ENCODE measurements at places on chromosomes 7 and 10.

- no peak for DNase-seq
Measured at GRCh38 chr10:69505636-69506318, 54.5 kb downstream of the TSPAN15 start.

DNA sequence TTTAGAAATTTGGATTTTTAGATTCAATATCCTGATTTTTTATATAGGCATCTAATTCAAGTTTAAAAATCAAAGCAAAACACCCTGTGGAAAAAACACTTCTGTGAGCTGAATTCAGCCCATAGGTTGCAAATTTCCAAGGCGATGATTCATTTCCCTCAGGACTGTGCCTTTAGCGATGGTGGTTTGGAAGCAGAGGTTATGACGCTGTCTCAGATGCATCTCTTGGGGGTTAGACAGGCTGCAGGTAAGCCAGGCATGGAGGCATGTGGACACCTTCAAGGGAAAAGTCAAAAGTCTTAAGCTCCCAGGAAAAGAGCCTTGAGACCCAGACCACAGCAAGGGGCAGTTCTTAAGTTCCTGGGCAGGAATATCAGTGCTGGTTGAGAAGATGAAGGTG, 9.5 kb upstream of the FRA10AC1 start:
- no peak for DNase-seq

GRCh38 chr7:98997846-98998245, 119.5 kb downstream of the TRRAP start:
- DNase-seq = no peak

DNA sequence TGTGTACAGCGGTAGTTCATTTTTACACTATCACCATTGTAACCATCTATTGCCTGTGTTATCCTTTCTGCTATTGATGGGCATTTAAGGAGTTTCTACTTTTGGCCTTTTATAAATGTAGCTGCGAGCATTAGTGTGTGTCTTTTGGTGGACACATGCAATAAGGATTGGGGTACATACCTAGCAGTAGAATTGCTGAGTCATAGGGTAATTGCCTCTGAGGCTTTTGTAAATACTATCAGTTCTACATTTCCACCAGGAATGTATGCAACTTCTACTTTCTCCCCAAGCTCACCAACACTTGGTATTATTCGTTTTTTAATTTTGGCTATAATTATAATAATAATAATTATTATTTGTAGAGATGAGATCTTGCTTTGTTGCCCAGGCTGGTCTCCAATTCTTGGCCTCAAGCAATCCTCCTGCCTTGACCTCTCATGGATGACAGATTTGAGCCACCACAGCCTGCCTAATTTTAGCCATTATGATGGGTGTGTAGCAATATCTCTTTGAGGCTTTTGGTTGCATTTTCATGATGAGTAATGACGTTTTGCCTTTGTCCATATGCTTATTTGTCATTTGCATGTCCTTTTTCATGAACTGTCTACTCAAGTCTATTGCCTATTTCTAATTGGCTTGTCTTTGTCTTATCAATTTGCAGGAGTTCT, 277.0 kb downstream of the ACTR3B start:
- no peak for DNase-seq

- DNase-seq = no peak
Measured at GRCh38 chr10:131898061-131898460, 2.7 kb upstream of the PPP2R2D start.

DNA sequence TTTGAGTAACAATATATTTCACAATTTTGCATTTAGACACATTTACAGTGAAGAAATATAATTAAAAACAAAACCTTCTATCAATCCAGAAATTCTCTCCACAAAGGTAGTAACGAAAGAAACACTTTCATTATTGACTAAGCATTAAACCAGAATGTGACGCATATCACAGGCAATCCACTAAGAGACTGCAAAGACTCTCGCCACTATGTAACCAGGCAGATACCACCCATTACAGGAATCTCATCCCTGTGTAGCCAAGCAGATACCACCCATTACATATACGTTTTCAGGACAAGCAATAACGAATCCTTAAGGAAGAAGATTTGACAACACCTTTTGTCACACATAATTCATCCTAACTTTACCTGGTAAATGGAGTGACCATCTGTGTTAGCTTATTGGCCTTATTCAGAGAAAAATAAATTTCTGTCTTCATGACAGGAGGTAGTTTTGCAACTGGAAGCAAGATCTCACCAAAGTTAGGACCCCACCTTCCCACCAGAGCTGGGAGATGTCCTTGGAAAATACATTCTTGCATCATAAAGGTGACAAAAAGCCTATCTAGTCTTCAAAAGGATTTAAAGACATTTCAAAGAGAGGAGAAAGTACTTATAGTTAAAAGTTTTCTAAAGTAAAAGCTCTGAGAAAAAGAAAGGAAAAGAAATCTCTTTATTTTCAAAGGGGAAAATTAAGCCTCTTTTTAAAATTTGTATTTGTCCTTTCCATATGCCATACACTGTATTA, 30.8 kb downstream of the LRRC17 start:
- DNase-seq = no peak

DNA sequence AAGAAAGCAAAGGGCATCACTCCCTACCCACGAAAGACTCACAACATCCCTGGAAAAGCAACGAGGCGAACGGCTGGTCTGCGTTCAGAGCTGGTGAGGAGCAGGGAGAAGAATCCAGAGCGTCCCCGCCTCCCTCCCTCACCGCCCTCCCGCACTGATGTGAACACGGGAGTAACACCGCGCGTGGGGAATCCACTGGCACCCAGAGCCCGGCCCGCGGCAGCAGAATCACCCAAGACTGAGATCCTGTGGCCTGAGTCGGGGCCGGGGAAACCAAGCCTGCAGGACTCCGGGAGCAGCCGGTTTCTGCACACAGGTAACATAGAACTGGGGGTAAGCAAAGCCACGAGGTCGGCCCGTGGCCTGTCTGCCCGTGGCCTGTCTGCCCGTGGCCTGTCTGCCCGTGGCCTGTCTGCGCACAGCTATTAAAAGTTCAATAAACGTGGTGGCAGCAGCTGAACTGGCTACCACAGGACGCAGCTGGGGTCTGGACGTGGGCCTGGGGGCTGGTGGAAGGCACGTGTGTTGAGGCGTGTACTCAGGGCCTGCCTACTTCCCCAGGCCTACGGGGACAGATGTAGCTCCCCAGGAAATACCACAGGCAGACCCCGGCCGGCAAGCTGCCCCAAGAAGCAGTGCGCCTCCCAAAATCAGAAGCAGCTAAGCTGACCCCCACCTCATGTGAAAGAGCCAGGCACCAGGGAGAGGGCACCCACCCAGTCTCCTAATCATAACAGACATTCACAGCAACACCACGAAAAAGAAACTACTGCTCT, 23.0 kb downstream of the DIP2C start:
- no peak for DNase-seq

- no peak for DNase-seq
Measured at GRCh38 chr7:20075992-20076820, 141.0 kb downstream of the MACC1 start.

GRCh38 chr10:101940916-101941315, 97.3 kb upstream of the KCNIP2 start:
- no peak for DNase-seq

DNA sequence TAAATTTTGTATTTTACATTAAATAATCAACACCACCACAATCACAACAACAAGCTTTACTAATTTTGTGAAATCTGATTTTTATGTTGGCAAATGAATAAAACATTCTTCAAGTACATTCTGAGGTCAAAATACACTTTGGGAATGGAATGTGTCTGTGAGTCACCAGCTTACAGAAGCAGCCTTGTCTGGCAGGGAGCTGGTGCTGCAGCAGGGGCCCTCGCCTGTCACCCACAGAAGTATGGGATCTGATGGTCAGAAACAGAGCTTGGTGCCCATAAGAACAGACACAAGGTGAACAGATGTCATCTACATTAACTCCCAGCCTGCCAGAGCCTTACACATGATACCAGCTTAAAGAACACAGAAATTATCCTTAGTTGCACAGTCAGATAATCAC, 496.9 kb downstream of the CCSER2 start:
- no peak for DNase-seq

Measured in neural progenitor cell (in vitro differentiated cells).